ENCODE measurements at places on chromosomes 16 and 17. TPM values are rescaled to one million over a fixed set of nuclear protein-coding genes. Genes with fewer than 3 reads are reported as not detected.

Gene NACA2
- not detected for total RNA-seq

Gene KRTAP2-1
- not detected for total RNA-seq

GRCh38 chr17:79721993-79722671 is 8.6 kb upstream of the ENPP7 start:
- H3K27me3 ChIP-seq: no peaks in the 10 kb centered on the region
- no peak for DNase-seq
- no peak overlapping the region for H3K4me3 ChIP-seq

DNA sequence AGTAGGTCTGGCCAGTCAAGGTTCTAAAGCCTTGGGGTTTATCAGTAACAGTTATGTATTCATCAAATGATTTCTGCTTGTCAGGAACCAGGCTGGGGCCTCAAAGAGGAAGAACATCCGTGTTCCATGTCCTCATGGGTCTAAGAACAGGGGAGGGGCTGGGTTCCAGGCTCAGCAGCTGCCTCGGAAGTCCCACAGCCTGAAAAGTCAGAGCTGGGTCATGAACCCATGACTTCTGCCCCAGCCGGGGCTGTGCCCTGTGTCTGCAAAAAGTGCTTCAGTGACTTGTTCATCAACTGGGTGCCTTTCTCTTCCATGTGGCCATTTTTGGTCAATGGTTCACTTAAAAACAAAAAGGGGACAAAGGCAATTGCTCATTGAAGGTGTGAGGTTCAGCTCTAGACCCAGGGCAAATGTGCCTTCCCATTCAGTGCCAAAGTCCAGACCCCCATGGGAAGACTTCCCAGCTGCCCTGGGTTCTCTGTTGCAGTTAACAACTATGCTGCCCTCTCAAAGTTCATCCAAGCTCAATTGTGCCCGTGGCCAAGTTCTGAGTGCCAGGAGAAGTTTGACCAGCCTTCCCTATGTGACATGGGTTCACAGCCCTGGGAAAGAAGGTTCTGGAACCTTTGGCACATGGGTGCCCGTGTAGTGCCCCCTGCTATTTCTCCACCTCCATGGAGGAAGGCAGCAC is 18.5 kb downstream of the TBKBP1 start:
- H3K36me3 ChIP-seq: no peaks in the 10 kb centered on the region
- H3K27me3 ChIP-seq: no peaks in the 10 kb centered on the region
- DNase-seq: no peak
- H3K4me1 ChIP-seq: peaks cover 47% of the 10 kb centered on the region

Gene PRM3
- not detected for total RNA-seq

DNA sequence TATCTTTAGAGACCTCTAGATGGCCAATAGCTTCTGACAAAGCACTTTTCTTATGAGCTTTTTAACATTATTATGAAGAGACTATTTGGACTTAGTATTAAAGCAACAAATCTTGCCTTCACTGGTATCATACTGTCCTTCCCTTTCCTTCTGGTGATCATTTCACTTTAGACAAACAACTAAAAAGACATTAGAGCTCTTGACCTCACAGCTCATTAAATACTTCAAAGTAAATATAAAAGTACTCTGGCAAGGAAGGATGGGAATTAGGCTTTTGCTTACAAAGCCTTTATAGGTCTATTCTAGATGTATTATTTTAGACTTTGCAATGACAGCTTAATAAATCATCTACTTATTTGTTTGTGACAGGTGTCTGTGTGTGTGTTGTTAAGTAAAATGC is 11.1 kb downstream of the STXBP4 start:
- H3K27me3 ChIP-seq: no peaks in the 10 kb centered on the region
- no peak overlapping the region for H3K27ac ChIP-seq
- no peaks in the 10 kb centered on the region for H3K36me3 ChIP-seq
- no peak overlapping the region for H3K4me3 ChIP-seq

Data from activated T-cell treated with anti-CD3 and anti-CD28 coated beads, Interleukin-2, amount 50 U/mL, for 72 hours (primary cell).